Hippocampal formation (tissue), 2 donors: ENCODE measurements at places on chromosomes 2 and 18.

DNA sequence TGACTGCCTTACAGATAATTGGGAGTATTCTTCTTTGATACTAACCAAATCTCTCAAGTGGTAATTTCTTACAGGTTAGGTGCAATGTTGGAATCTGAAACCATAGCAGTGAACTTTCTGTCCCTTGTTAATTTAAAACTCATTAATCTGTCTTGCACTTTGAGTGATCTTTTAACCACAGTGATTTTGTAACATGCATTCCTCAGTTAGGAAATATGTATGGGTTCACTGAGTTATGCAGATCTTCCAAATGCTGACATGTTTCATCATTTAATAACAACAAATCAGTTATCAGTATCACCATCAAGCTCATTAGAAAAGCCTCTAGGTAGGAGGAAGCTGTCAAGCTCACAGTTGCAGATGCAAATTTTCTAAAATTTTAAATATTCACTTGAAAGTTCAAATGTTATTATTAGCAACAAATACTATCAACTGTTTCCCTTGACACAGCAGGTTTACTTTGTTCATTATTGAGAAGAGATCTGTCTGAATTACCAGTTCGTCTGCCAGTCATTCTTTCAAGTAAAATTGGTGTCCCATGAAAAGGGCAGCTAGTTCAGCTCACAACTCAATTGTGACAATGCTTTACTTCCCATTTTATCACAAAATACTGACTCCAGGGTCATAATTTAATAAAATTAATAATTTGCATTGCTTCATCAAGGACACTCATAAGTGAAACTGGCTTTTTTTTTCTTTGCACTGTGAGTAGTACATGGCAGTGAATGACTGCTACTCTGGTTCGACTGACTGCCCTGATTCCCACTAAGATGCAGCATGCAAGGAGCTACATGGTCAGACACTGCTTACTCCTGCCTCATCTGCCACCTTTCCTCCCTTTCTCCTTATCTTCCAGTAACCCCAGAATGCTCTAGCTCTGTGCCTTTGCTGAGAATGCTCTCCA lies 31.6 kb downstream of the SUCLG1 start:
- no peak for DNase-seq

DNA sequence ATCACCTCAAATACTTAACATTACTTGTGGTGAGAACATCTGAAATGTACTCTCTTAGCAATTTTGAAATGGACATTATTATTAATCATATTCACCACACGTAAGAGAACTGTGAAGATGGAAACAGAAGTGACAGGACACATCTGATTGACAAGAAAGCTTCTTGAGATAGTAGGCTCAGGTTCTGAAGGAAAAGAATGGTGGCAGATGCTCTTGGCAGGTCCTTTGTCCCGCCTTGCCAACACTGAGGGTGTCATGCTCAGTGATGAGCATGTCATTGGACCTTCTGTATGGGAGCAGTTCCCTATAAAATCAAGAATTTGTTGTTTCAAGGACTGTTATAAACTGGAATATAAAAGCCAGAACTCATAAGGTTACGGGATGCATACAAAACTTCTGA lies 428.1 kb downstream of the THSD7B start:
- DNase-seq: no peak

DNA sequence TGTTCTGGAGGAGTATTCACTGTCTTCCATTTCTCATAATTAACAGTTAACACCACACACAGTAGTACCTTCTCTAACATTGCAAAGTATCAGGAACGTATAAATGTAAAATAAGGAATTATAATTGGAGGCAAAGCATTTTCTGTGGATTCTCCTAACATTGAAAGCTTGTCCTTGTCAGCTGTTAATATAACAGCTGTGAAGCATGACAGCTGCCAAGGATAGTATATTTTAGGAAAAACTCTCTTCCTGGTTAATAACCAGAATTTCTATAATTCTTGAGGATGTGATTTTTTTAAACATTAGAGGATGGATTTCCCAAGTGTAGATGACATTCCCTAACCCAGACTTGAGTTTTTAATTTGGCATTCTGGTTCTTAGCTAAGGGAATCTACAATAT lies 110.3 kb downstream of the EPC2 start:
- no peak for DNase-seq

DNA sequence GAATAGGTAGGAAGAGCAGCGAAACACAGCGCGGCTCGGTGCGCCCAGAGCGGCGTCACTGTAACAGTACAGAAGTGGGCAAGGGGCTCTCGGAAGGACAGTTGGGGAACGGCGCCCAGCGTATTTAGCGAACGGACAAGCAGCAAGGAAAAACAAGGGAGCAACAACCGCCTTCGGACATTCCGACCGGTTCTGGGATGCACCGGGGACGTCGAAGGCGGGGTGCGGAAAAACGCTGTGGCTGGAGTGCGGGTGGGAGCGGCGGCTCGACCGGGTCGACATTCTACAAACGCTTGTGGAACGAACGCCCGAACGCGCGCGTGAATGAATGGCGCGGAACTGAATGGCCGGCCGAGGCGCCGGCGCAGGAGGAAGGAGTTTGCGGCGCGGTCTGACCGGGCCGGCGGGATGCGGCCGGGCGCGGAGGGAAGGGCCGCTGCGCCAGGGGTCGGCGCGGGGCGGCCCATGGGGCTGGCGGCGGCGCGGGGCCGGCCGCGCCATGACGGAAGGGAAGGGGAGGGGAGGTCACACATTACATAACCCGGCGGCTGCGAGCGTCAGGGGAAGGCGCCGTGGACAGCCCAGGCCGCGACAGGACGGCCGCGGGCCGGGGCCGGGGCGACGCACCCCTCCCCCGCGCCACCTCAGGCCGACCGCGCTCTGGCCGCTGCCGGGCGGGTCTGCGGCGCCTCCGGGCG lies 605 bp downstream of the REV1 start:
- DNase-seq: peak; percentile 63

DNA sequence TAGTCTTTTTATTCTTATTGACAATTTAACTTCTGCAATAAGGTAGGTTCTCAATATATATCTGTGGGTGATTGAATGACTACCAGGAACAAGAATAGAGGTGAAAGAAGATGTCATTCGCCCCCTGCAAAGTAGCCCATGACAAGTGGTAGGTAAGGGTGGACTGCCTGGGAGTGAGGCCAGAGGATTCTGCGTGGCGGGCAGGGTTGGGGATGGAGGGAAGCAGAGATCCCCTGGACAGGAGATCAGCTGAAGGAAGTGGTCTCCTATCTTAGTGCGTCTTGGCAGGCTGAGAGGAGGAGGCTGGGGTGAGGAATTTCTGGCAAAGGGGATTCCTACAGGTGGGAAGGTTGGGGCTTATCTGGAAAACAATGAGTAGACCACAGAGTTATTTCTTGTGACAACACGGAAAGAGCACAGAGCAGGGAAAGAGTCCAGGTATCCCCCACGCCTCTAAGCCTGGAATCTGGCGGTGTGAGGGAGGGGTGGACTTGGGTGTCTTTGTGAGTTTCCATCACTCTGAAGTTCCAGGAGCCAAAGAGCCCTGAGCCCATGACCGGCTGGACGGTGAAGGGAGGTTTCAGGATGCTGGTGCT lies 21.5 kb upstream of the MYCN start:
- DNase-seq: no peak

DNA sequence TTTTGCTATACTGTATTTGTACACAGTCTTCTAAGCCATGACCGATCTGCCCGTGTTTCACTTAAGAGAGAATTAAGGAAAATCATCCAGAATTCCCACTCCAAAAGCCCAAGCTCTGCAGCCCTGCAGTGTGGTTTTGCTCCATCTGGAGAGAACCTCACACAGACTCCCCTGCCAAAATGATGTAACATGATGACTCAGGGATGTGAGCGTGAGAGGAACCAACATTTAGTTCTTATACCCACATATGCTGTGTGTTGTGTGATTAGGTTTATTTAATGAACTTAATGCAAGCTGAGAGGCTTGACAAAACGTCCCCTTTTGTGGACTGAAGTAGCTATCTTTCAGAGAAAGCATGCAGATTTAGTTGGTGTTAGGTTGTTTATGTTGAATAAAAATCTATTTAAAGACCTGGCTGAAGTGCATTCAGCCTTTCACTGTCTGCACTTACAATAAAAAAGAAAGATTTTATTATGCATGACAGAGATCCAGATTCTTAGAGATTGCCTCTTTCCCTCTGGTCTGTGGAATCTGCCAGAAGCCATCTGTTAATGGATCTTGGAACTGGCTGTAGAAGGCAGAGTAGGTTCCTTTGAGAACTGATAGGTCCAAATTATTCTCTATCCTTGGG lies 6.3 kb downstream of the RAB12 start:
- no peak for DNase-seq

DNA sequence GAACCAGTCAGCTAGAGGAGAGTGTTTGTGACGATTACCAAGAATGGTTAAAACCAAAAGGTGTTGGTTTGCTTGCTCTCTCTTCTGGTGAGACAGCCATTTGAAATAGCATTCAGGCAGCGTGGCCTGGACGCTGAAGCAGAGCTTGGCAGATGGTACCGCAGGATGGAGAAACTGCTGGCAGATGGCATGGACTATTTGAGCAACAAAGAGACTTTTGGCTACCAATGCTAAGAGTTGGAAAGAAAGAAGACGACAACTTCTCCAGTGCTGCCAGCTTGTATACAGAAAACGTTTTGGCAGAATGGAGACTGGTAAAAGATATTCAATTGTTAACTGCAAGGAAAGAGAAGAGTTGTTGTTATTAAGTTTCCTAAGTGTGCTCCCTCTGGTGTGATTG lies 315.0 kb downstream of the PARD3B start:
- DNase-seq: peak; percentile 69

- DNase-seq: no peak
These were observed 8.7 kb downstream of the SNED1 start for GRCh38 chr2:241007111-241007510.

DNA sequence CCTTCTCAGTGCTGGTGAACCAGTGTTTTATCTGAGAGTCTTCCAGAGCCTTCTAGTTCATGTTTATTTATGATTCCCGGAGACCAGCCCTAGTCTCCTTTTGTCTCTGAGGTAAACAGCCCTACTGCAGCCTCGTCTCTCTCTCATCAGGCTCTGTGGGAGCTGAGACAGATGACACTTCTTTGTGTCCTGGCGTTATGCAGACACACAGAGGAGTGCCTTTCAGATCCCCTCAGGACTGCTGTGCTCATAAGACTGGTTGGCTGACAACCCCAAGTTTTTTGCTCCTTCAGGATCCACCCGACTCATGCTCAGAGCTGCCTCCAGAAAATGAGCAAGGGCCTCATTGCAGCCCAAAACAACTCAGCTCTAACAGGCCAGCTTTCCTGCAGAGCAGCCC lies 523.8 kb upstream of the SPHKAP start:
- no peak for DNase-seq

DNA sequence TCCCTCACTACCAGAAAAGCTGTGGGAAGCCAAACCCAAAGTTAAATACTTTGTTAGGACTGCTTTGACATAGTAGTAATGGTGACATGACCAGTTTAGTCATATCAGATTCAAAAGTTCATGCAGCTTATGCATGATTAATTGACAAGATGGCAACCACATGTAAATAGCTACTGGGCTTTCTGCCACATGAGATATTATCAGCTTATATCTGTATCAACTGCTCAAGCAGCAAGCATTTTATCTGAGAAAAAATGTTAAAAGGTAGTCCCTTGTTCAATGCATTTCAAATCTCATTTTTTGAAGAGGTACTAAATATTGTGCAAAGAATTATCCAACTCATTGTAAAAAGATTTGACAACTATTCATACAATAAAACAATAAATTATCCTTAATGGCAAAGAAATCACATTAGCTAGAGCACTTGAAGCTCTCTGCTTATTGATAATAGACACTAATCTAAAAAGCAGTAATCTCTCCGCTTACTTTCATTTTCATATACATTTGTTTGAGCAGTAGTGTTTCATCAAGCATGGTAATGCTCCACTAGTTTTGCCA lies 993.6 kb upstream of the NXPH2 start:
- no peak for DNase-seq

- no peak for DNase-seq
These were observed 319.1 kb downstream of the CTNNA2 start for GRCh38 chr2:79831961-79832360.

- no peak for DNase-seq
These were observed 51.2 kb downstream of the SLC4A1AP start for GRCh38 chr2:27714851-27715291.

GRCh38 chr18:25351777-25352628 lies at the start of gene ZNF521:
ZNF521 (minus strand) TSS chr18:25352166; CDS start chr18:25350946, 1,220 bp downstream.
- DNase-seq: peak; percentile 92

DNA sequence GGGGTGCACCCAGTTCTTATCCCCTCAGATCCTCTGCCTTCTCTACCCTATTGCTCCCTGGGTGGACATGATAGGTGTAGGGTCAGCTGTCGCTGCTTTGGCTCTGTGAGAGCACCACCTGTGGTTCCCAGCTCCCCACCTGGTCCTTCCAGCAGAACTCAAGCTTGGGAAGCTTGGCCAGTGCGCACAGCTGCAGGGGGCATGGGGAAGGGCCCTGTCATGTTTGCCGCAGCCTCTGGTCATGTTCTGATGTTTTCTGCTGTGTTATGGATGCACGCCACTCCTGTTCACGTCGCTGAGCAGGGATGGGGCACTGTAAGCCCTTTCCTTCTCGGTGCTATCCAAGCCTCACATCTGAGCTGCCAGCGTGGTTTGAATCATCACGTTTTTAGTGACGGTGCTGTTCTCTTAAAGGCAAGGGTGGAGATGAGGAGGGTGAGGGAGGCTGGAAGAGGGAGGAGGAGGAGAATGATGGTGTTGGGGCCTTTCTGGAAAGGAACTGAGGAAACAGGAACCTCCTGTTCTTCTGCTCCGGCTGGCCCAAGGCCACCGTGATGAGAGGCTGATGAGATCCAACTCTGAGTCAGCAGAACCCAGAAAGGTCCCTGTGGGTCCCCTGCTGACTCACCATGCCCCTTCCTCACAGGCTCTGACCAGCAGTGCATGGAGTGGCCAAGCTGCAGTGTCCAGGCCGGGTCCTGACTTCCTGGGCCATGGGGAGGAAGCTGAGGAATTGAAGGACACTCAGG lies 78.0 kb downstream of the LIPG start:
- no peak for DNase-seq

DNA sequence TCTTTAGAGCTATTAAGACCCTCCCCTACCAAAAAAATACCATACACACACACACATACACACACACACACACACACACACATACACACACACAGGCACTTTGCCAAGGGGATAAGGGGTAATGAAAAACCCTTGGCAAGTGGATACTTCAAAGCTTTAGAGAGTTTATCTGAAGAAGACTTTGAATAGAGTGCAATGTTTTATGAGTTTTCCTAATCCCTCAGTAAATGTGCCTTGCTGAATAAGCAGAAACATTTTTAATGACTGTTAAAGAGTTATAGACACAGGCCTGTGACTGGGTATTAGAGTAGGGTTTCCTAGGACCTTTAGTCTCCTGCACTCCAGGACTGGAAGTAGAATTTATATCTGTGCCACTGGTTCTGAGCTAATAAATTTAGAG lies 75.5 kb upstream of the CTAGE1 start:
- DNase-seq: no peak

- DNase-seq: no peak
These were observed 161.8 kb downstream of the DCDC2C start for GRCh38 chr2:3864943-3865865.

DNA sequence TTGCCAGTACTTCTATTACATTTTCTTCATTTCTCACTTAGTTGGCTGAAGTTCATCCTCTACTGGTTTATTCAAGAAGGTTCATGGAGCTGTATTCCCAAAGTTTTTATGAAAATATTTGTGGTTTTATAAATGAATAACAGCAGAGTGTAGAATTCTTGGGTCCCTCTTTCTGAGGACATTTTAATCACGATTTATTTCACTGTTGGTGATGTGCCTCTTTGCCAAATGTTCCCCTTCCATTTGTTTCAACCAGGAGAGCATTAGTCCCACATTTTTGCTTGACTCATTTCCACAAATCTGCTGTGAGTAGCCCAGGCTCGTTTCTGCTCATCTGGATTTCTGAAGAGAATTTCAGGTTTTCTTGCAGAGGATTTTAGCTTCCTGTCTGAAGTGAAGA lies 20.8 kb downstream of the COPS7B start:
- DNase-seq: no peak

GRCh38 chr2:202127687-202128331 lies 54.8 kb downstream of the KIAA2012 start:
- DNase-seq: no peak
